ENCODE measurements at places on chromosomes 6 and 20.

DNA sequence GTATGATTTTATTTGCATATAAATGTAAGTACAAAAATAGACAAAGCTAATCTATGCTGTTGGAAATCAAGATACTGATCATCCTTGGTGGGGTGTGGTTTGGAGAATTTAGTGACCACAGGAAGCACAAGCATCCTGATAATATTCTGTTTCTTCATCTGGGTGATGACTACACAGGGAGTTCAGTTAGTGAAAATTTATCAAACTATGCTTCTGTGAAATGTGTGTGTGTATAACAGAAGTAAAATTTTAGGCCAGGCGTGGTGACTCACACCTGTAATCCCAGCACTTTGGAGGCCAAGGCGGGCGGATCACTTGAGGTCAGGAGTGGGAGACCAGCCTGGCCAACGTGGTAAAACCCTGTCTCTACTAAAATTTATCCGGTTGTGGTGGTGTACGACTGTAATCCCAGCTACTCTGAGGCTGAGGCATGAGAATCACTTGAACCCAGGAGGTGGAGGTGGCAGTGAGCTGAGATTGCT is 20.6 kb downstream of the ENPP3 start:
- DNase-seq, result no peak

- DNase-seq, result no peak
These were observed 97.6 kb downstream of the MRPL14 start for GRCh38 chr6:44029444-44030185.

- no peak for DNase-seq
These were observed 47.9 kb upstream of the RNF8 start for GRCh38 chr6:37305841-37306425.

GRCh38 chr20:43459022-43459942 is 1.6 kb downstream of the SRSF6 start:
- DNase-seq, result no peak

GRCh38 chr20:58647796-58648501 is 3.1 kb upstream of the STX16 start:
- DNase-seq, result no peak

- DNase-seq, result no peak
These were observed 30.5 kb upstream of the LYRM2 start for GRCh38 chr6:89669002-89669401.

- DNase-seq, result no peak
These were observed 244.4 kb upstream of the HSF2 start for GRCh38 chr6:122154912-122155575.

DNA sequence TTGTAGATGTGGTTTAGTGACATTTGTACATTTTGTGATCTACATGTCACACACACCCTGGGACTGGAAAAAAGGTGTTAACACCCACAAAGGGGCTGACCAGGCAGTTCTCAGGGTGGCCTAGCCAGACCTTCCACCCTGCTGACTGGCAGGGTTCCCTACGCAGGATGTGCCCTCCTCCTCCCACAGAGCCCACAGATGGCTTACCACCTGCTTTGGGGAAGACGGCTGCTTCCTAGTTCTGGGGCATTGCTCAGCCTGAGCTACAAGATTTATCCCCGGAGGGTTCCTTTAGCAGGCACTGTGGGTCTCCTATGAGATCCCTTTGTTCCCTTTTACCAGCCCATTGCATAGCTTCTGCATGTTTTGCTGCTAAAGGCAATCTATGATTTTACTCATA is 35.1 kb downstream of the SNAP25 start:
- no peak for DNase-seq

GRCh38 chr6:13807696-13808095 is 6.7 kb downstream of the MCUR1 start:
- DNase-seq, result no peak

DNA sequence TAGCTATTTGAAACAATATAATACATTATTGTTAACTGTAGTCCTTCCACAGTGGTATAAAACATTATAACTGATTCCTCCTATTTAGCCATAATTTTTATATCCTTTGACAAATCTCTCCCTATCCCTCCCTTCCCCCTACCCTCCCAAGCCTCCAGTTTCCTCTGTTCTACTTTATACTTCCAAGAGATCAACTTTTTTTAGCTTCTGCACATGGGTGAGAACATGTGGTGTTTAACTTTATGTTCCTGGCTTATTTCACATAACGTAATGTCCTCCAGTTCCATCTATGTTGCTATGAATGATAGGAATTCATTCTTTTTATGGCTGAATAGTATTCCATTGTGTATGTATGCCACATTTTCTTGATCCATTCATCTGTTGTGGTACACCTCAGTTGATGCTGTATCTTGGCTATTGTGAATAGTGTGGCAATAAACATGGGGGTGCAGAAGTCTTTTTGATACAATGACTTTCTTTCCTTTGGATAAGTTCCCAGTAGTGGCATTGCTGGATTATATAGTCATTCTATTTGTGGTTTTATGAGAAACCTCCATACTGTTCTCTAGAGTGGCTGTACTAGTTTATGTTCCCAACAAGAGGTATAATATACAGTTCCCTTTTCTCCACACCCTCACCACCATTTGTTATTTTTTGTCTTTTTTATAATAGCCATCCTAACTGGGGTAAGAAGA is 205.0 kb downstream of the KCNQ5 start:
- no peak for DNase-seq

DNA sequence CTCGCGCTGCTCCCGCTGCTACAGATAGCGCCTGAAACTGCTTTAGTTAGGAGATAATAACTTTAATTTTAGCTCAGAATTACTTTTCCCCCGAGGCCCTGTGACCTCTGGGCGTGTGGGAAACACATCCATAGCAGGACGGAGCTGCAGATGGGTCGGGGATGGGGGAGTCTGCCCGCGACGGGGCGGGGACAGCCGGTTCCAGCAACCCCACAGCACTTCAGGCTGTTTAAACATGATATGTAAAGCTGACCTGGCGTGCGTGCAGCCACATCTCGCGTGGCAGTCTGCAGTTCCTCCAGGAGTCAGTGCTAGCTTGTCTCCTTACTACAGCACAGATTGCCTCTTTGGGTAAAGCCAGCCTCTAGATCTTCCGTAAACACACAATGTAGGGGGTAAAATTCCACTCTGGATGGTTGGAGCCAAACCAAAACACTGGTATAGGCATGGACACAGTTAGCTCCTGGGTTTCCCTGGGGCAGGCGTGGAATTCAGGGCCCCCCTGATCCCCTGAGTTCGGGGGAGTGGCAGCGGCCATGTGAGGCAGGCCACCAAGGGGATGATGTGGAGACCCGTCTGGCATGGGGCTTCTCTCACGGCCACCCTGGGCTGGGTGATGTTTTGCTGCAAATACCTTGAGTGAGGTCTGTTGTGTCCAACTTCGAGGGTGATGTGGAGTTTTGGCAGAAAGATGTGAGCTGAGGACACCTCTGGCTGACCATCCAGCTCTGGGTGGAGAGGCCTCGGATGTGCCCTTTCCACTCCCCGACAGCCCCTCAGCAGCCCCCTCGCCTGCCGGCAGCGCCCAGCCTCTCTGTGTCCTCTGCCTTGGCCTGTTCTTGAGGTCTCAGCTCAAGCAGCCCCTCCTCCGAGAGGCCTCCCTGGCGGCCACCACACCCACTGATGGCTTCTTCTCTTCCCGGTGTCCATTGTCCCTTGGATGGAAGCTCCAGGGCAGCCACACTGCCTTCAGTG is 214.5 kb downstream of the TAF4 start:
- no peak for DNase-seq

GRCh38 chr20:37669773-37670236 is 24.0 kb upstream of the CTNNBL1 start:
- DNase-seq, result no peak

GRCh38 chr6:156879591-156879990 is 102.4 kb downstream of the ARID1B start:
- no peak for DNase-seq

DNA sequence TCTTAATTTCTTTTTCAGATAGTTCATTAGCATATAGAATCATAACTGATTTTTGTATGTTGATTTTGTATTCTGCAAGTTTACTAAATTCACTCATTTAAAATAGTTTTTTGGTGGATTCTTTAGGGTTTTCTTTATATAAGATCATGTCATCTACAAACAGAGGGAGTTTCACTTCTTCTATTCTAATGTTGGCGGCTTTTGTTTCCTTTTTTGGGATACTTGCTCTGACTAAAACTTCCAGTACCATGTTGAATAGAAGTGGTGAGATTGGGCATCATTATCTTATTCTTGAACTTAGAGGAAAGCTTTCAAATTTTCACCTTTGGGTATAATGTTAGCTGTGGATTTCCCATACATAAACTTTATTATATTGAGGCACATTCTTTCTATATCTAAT is 296.9 kb downstream of the BCKDHB start:
- no peak for DNase-seq

DNA sequence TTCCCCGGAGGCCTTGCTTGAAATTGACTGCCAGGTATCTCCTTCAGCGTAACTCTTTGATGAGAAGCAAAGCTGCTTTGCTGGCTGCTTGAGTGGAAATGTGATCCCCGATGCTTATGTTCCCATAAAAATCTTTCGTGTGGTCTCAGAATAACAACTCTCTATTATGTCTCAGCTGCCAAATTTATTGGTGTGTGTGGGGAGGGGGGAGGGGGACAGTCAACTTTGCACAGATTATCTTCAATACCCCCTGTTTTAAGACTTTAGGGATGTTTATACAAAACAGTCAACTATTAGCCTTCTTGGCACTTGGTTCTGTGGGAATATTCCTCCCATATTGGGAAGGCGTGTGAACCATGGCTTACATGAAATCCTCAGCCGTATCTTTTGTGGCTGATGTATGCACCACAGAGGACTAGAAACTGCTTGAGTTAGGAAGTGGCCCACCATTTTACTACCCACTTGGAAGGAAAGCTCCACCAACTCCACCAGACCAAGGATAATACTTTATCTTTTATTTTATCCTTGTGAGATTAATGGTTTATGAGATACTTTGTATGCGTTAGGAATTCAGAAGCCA is 101.5 kb upstream of the SLC24A3 start:
- DNase-seq, result no peak

GRCh38 chr6:34237316-34237721 is 646 bp downstream of the HMGA1 start:
- no peak for DNase-seq

DNA sequence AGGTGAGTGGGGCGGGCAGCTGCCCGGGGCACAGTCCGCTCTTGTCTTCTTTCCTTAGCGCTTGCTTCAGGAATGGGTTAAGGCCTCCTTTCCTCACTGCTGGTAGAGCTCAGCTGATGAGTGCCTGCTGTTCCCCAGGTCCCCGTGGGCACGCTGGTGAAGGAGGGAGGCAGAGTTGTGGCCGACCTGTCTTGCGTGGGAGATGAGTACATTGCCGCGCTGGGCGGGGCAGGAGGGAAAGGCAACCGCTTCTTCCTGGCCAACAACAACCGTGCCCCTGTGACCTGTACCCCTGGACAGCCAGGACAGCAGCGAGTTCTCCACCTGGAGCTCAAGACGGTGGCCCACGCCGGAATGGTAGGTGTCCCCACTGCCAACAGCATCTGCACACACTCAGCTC is 15.7 kb downstream of the MTG2 start:
- no peak for DNase-seq

GRCh38 chr20:50635676-50636600 is 55.4 kb downstream of the RIPOR3 start:
- no peak for DNase-seq

DNA sequence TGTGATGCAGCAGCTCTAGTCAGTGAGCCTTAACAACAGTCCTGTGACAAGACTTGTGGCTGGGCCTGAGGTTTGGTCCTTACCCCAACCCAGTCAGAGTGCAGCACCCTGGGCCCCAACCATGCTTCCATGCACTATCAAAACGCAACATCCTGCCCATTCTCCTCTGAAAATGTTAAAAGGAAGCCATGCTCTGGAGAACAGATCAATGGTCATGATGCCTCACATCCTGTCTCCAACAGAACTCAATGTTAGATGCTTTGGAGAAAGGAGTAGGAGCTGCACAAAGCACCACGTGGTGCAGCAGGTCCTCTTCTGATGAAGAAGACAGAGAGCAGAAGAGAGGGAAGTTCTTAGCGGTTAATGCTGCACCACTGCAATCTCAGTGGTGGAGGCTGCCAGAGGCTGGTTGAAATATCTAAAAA is 41.9 kb downstream of the TRAM2 start:
- DNase-seq, result no peak

DNA sequence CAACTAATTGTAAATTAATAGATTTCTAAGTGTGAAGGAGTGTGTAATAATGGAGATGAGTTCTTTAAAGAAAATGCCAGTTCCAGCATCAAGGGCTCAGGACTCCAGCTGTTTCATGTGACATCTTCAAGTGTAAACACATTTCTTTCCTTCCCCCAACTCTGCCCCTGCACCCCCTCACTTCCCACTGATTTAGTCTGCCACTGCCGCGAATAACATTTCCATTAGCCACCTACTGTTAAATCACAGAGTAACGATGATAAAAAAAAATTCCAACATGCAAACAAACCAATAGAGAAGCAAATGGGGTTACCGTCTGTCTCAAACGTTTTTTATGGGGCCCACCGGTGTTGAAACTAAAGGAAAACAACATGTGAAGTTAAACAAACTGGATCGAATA is 414.3 kb downstream of the SAMD5 start:
- DNase-seq, result no peak

DNA sequence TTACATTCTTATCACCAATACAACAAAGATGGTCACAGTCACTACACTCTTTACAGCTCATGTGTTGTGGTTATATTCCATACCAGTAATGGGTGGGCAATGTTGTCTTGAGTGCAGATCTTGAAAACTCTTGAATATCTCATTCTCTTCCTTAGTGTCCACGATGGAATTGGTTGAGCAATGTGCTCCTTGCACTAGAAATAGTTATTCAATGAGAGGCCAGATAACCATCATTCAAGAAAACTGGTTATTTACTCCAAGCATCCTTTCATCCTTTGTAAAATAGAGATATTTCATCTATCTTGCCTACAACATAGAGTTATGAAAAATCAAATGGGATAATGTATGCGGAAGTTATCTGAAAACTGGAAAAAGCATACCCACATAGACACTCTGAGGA is 215.9 kb downstream of the ARHGAP18 start:
- no peak for DNase-seq

DNA sequence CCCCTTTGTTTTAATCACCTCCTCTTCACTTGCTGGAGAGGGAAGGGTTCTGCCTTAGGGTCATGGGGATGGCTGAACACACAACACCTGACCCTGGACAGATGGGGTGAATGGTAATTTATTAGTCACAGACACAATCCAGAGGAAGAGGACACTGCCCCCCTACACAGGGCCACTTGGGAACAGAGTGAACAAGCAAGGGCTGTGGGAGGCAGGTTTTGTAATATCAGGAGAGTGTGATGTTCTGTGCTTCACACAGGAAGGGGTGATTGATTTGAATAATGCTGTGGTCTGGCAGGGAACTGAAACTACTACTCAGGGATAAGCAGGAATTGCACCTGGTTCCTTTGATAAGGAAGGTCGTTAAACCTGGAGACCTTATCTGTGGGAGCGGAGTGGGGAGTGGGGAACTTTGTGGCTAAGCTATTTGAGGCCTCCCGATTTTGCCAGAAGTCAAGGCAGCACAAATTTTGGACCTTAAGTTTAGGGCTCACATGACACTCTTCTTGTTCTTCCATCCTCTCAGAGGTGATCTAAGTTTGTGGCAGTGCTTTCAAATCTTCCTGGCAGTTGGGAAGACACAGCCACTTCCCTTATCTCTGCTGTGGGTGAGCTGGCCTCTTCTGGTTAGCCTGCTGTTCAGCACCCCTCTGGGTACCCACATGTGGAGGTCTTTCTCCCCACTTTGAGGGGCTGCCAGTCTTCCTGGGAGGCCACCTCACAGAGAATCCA is 77.8 kb downstream of the CD164 start:
- DNase-seq, result no peak

GRCh38 chr6:75934643-75935472 is 137.6 kb downstream of the IMPG1 start:
- no peak for DNase-seq
